ENCODE measurements at places on chromosomes 1 and 21.

GRCh38 chr1:232974971-232975370 lies 24.6 kb downstream of the NTPCR start:
- DNase-seq = no peak

DNA sequence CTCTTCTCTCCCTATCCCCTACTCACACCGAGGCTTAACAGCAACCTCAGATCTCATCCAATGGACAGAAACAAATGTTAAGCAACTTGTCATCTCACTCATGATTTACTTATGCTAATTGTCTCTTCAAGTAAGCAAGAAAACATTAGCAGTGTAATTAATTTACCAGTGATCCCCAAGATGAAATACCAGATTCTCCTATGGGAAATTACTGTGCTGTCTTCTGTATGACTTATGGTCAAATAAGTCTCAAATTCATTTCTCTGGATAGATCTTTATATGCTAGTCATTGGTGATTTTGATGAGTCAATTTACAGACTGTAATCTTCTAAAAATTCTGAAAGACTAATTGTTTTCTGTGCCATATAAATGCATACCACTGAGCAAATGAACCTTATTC lies 32.9 kb upstream of the L1TD1 start:
- no peak for DNase-seq

- no peak for DNase-seq
These were observed 170.1 kb downstream of the TRABD2B start for GRCh38 chr1:47827109-47827508.

DNA sequence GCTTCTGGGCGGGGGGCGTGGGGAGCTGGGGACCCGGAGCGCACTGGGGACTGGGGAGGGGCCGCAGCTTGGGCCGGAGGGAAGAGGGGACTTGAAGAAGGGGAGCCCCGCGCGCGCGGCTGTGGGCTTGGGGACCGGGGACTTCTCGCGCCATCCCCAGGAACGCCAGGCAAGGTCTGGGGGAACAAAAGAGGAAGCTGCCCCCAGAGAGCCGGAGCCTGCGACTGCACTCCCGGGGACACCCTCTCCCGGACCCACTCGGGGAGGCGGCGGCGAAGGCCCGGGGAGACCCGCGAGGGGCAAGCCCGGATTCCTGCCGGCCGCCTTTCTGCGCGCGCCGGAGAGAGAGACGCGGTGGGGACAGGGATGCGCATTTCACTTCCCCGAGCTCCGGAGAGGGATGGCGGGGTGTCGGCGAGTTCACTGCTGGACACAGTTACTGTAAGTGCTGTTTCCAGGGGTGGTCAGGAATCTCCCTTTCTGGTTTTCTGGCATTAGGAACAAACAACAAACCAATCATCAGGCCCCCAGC lies 732 bp downstream of the ABCG1 start:
- DNase-seq = no peak

GRCh38 chr1:157162345-157162744 lies 24.1 kb upstream of the ETV3 start:
- no peak for DNase-seq

- no peak for DNase-seq
These were observed 70.0 kb downstream of the NTPCR start for GRCh38 chr1:233020426-233020825.

DNA sequence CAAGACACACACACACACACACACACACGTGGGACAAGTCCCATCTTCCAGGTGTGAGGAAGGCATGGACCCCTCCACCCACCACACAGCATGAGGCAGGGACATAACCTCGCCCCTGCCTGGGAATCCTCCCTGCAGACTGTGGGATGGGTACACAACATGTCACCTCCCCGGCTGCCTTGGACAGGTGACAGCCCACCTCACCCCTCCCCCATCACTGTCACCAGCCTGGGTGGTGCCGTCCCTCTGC lies 40.7 kb downstream of the AHDC1 start:
- no peak for DNase-seq

DNA sequence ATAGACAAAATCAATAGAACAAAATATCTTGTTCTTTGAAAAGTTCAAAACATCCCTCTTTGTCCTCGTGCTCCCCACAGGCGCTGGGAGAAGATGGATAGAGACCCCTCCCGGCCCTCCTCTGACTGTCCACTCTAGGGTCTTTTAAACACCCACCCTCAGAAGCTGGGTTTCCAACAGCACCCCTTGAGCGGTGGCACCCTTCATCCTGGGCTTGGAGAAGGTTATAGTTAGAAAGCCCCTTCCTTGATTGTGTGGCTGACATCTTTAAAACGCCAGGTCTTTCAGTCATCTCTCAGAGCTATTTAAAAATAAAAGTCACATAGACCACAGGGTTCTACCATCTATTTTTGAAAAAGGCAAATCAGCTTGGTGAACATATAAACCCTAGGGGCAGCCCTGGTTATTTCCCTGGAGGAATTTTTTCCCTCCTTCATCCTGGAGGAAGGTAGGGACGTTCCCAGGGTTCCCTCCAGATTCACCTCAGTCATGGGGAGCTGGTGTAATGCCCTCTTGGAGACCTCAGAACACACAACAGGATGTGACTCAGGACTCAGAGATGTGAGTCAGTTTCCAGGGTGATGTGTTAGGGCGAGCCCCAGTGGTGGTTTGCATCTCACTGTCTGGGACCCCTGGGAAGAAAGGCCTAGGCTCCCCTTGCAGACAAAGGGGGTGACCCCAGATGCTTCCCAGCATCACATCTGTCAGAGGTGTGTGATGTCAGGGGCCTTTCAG lies 138.5 kb downstream of the CLIC6 start:
- no peak for DNase-seq

DNA sequence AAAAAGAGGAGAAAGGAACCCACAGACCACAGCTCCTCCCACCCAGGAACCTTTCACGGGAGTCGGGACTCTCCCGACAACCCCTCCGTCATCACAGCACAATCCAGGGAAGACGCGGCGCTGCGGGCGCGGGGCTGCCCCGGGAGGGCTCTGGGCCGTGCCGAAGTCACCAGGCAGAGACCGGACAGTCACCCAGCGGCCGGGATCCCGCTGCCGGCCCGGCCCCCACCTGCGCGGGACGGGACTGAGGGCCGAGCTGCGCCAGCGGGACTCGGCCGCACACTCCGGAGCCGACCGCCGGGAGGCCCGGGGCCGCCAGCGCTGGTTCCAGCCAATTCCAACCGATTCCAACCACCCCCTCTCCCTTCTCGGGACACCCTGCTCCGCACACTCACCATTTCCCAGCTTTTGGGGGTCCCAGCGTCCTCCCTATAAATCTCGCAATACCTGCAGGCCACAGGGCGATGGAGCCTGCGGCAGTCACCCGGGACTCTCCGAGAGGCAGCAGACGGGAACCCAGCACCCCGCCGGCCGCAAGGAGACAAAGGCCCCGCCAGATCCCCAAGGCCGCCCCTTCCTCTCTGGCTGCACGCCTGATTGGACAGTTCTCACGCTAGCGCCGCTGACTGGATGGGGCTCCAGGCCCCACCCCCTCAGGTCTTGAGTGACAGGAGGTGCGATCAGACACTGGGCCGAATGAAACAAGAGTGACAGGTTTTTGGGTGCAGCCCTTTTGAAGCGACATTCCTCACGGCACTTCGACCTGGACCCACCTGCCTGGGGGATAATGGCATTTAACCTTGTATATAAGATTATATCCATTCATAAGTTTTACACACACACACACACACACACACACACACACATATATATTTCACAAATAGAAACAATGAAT lies at the start of gene ZNF695:
Gene ZNF695, minus strand, starts transcription at position 547 of the 895 bp plus-strand sequence. Its CDS starts 149 bp downstream, at position 398.
- DNase-seq = peak; percentile 96

- DNase-seq = no peak
These were observed 264.7 kb downstream of the RYR2 start for GRCh38 chr1:237306726-237307125.

DNA sequence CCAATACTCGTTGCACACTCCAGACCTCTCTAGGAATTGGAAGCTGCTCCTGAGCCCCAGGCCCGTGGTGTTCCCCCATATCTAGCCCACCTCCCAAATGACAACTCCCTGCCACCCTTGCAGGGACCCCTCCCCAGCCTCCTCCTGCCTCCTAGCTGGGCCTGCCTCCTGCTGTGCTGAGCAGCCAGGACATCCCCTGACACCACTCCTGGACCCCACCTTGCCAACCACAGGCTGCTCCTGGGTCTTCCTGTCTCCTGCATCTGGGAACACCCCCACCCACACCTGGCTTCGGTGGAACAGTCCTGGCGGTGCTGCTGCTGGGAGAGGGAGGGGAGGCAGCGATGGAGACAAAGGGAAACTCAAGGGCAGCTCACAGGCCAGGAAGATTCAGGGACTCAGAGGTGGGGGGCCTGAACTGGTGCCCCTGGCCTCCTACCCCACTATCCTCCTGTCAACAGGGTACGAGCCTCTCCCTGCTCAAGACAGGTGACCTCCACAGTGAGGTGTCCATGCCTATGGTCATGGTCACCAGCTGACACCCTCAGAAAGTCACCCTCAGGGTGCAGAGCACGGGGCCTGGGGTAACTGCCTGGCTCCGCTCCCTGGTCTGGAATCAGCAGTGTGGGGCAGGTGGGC lies 81.2 kb downstream of the RIPK4 start:
- no peak for DNase-seq

- DNase-seq = no peak
These were observed 31.0 kb upstream of the VWA5B1 start for GRCh38 chr1:20259646-20260045.

DNA sequence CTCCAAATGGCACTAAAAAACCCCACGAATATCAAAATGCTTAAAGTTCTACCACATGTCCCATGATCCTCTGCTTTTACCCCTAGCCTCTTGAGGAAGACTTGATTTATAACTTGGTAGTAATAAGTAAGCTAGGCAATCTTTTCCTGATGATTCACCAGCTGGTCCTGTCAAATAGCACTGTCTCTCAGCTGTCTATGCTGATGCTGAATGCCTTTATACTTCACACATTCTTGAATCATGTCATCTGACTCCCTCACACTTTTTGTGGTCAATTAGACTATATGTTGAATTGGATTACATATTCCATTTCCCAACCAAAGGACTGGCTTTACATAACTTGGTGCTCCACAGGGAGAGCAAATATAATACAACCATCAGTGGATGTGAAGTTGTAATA lies 16.6 kb downstream of the C21orf91 start:
- no peak for DNase-seq

- DNase-seq = no peak
These were observed 40.9 kb downstream of the PTAFR start for GRCh38 chr1:28135371-28136168.

- DNase-seq = no peak
These were observed 95.2 kb downstream of the PRKAB2 start for GRCh38 chr1:147077081-147077480.
